ENCODE measurements at places on chromosomes 12 and 14.

DNA sequence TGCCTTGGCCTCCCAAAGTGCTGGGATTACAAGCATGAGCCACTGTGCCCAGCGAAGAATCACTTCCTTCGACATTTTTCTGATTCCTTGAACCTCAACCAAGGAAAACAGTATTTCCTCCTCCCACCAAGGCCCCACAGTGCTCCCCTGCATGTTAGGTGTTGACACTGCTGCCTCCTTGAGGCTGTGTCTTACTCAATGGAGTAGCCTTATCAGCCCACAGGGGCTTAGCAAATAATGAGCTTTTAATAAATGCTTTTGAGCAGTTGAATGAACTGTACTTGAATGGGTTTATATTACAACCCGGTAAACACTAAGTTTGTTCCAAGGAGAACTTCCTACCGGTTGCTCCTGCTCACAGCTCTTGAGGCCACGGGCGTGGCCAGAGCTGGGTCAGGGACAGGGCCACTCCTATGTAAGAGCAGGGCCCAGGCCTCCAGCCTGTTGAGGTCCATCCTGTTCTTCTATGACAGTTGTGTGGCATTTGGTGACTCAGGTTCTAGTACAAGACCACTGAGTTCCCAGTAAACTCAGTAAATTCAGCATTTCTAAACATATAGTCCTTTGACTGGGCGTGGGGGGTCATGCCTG lies 36.8 kb upstream of the TUBA1A start:
- peak; percentile 9 for DNase-seq

DNA sequence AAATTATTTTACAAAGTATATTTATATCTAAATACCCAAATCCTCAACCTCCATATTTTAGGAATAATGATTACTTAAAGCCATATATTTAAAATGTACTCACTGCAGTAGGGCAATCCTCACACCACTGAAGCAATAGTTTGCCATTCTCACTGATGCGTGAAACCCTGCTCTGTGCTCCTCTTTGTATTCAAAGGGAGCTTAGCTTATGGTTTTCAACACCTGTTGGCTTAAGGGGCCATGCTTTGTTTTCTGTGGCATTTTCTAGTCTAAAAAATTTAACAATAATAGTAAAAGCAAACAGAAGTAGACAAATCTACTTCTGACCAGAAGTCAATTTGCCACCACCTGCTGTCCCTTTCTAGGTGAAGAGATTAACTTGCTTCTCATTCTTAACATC lies 294.6 kb downstream of the FLRT2 start:
- no peak for DNase-seq

GRCh38 chr14:67270145-67270753 lies 29.0 kb downstream of the PALS1 start:
- DNase-seq: peak; percentile 12

DNA sequence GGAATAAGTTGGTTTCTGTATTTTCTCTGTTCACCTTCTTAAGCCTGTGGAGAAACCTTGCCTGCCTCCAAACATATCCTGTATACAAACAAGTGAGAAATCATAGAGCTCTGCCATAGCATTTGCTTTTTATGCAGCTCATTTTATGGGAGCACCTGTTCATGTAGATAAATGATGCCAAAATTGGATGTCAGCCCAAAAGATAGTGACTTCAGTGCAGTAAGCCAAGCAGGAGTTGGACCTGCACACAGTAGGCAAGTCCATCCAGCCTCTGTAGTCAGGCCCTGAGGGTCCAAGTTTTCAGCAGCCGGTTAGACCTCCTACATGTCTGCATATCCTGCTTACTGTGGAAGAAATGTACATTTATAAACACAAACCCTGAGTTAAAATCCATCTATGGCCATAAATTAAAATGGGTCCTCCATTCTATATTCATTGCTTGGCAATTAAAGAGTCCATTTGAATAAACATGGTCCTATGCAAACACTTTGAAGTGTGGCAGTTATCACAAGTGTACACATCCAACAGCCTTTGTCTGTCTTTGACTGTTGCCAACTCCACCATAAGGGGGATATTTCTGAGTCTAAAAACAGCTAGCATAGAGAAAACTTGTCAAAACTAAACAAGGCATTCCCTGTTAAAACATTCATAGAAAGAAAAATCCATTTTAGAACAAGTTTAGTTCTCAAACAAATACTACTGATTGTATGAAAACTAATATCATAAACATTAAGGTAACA lies 847.8 kb downstream of the RPS29 start:
- no peak for DNase-seq

DNA sequence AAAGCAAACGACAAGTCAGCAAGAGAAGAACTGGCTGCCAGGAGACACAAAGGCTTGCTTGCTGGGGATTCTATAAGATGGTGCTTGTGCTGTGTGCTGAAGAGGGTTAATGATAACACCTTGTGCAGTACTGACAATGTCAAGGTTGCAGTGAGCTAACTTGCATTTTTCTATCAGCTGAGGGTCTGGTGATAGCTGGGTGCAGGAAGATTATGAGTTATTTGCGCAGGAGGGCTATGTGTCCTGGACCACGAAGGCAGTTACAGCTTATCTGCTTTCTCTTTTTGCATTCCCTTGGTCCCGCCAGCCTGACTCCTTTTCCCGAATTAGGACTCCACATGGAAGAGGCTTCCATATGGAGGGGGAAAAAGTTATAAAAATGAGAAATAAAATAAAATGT lies 42.4 kb downstream of the R3HDM2 start:
- DNase-seq: no peak

- DNase-seq: no peak
These were observed 3.7 kb upstream of the RNASE9 start for GRCh38 chr14:20564501-20564997.

- DNase-seq: peak; percentile 73
These were observed 26.8 kb downstream of the EMP1 start for GRCh38 chr12:13223179-13223804.

DNA sequence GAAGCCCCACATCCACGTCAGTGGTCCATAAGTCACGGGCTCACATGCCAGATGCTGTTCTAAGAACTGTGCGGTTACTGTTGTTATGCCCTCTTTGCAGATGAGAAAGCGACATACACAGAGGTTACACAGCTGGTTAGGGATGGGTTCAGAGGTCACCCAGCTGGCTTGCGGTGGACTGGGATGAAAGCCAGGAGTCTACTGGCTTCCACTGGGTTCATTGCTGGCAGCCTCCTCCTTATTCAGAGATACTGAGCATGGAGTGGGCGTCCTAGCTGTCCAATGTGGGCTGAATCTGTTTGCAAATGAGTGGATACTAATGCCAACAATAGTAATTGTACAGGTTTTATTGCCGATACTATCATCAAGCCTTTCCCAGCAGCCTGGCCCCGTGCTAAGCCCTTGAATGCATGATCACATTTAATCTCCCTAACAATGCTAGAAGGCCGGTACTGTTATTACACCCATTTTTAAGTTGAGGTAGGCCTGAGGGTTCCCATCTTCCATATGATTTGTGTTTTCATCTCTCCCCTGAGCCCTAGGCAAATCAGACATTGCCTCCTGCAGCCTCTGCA lies 129.1 kb downstream of the PLXNC1 start:
- no peak for DNase-seq

DNA sequence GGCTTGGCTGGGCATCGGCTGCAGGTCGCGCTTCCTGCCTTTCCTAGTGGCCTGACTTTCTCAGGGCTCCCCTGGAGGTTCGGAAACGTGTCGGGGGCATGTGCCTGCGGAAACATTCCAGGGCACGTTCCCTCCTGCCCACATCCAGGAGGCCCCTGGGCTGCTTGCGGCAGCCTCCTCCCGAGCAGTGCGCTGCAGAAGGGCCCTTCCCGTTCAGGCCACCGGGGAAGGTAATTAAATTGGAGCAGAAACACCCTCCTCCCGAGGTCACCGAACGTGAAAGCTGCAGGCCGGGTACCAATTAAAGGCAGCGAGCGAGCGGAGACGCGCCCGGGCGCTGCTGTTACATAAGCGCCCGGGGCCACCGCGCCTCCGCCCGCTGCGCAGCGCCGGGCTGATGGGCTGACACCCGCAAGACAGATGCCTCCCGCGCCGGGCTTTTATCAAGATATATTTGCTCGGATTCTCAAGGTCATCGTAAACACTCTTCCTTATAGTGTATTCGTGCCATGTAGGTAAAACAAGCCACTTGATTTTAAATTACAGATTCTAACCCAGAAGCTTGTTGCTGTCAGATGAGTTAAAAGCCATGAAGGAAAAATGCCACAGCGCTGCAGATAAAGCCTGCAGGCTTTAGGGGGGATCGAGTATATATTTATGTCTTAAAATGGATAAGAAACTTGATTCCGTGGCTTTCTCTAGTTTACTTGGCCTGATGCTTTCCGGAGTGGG lies 31.4 kb downstream of the SSPN start:
- peak; percentile 34 for DNase-seq

DNA sequence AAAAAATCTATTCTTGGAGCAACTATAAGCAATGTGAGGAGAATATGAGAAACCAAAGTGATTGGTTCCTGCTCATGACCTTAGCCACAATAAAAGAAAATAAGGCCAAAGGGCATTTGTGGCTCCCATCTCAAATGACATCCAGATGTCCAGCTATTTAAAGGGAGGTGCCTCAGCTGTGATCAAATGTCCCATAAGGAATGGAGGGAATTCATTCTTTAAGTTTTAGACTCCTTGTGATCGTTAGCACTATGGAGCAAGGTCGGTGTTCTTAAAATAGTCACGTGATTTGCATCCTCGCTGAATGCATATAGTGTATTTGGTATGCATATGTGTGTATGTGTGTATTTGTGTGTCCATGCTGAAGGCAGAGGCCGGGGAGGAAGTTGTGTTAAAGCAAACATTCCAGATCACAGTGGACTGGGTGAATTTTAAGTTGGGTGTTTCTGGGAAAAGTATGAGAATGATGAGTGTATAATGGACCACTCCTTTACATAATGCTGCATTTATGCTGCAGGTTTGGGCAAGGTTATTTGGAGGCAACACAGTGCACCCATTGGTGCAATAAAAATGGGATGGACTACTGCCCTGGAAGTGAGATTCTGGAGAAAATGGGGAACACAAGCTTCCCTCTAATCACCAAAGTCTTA lies 5.6 kb upstream of the E2F7 start:
- DNase-seq: no peak

- DNase-seq: no peak
These were observed 64.1 kb downstream of the ITPR2 start for GRCh38 chr12:26768611-26769603.

DNA sequence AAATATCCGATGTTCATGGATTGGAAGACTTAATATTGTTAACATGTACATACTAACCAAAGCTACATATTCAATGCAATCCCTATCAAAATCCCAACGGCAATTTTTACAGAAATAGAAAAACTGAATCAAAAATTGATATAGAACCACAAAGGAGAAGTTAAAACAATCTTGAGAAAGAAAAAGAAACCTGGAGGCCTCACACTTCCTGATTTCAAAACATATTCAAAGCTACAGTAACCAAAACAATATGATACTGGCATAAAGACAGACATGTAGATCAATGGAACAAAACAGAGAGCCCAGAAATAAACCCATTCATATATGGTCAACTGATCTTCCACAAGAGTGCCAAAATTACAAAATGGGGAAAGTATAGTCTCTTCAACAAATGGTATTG lies 5.4 kb upstream of the PELI2 start:
- no peak for DNase-seq

- no peak for DNase-seq
These were observed 74.3 kb downstream of the NCOR2 start for GRCh38 chr12:124492879-124493808.

DNA sequence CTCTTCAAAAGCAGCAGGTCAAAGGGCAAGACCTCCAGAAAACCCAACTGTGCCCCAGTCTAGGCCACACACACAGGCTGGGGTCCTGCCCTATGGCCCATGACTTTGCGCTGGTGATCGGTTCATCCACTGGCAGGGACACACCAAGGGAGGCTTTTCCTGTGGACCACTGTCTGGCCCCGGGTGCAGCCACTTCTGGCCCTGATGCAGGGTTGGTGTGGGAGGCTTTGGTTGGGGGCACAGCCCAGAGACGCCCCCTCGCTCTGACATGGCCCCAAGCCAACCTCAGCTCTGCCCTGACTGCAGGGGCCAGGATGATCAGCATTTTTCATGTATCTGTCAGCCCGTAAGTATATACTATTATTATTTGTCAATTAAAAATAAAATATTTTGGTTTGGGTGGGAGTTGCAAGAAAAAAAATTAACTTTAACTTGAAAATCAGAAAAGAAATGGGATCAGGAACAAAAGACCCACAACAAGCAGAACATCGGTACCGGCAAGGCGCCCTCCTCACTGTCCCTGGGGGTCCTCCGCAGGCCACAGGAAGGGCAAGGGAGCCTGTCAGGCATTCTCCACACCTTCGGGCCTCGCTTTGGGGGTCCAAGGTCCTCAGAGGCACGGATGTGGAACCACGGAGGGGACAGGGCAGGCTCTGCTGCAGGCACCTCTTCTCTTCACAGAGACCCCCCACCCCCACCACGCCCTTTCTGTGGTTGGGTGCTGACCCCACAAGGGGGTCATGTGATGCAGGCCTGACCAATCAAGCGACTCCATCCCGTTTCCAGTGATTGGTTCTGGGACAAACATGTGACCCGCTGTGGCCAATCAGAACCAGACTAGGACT lies 181.5 kb upstream of the SFSWAP start:
- no peak for DNase-seq

- DNase-seq: no peak
These were observed 204.4 kb downstream of the TMX1 start for GRCh38 chr14:51444353-51445000.

DNA sequence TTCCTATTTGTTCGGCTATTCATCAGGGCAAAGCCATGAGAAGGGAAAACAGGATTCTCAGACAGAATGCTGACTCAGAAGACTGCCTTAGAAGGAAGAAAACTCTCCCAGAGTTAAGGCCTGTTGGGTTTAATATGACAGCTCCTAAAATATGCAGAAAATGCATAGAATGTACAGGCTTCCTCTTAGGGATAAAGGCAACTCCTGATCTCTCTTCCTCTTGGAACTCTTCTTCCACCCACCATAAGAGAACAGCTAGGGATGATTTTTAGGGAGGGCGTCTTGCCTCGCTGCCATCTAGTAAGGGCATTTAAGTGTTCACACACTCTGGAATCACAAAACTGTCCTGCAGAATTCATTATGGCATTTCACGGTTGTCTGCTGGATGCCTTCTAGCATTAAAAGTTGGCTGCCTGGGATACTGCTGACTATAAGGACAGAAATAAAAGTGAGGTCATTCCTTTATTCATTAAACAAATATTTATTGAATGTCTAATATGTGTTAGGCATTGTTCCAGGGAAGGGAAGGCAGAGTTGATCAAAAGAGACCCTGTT lies 73.7 kb downstream of the DCAF5 start:
- DNase-seq: peak; percentile 65

- no peak for DNase-seq
These were observed 463.6 kb downstream of the TMEM117 start for GRCh38 chr12:44299524-44299923.

DNA sequence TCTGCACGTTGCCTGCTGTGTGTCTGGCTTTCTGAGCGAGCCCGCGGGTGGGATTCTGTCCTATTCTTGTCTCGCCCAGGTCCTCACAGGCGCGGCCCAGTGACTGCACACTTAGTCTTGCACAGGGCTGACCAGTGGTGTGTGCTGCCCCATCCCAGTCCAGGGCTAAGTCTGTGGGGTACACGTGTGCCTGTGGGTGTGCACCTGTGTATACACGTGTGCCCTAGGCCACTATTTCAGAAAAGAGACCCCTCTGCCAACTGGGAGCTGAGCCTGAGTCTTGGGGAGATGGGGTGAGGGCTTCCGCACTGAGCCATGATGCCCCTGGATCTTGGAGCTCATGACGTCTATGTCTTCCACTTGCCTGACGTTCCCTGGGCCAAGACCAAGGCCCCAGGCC lies 185.5 kb upstream of the PRMT8 start:
- DNase-seq: no peak

GRCh38 chr12:132475304-132476037 lies 14.5 kb upstream of the FBRSL1 start:
- peak; percentile 56 for DNase-seq

GRCh38 chr14:26394150-26394810 lies 203.6 kb downstream of the NOVA1 start:
- DNase-seq: no peak

GRCh38 chr14:20606190-20606901 lies 15.2 kb upstream of the RNASE12 start:
- DNase-seq: peak; percentile 56

Measured in GM03348 (cell line).